ENCODE measurements at places on chromosomes 7 and 10. TPM values are rescaled to one million over a fixed set of nuclear protein-coding genes. Genes with fewer than 3 reads are reported as not detected.

- DNase-seq, result peak; percentile 85
Measured at GRCh38 chr10:61943674-61944378, 42.3 kb downstream of the ARID5B start.

DNA sequence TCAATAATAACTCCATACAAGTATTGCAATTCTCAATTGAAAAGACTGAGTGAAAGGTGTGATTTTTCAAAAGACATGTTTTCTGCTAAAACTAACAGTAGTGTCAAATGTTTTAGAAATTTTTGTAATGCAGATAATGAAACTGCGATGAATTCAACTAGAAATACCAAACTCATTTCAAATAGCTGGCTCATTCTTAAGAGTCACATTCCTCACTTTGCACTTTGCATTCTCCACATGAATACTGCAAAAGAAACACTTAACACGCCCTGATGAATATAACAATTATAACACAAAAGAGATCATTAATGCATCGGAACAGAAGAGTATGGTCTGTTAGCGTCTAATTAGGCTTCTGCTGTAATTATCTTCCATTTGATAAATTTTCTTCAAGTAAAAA is 15.5 kb upstream of the TSPAN12 start:
- DNase-seq, result no peak

GRCh38 chr7:114789161-114789560 is 132.7 kb upstream of the MDFIC start:
- DNase-seq, result peak; percentile 91

GRCh38 chr7:71384094-71384493 is 252.2 kb downstream of the GALNT17 start:
- DNase-seq, result no peak

DNA sequence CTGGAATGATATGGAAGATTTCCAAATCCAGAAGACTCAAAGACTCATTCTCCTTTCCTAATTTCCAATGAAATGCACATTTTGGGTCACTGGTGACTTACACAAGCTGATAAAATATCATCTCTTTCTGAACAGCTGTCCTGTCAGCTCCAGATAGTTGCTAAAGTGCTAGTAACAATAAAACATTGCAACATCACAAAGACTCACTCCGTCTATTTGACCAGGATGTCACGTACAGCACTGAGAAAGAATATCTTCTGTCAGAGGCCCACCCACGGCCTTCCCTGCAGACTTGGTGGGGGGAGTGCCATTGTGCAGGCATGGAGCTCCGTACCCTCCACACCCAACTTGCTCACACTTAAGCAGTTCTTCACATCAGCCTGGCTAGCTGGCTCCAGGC is 78.9 kb upstream of the EGR2 start:
- DNase-seq, result no peak

- DNase-seq, result no peak
Measured at GRCh38 chr7:128025380-128025779, 5.9 kb downstream of the LRRC4 start.

Gene OIT3
- total RNA-seq, result 0.13 TPM

Gene GOLGA7B
- 0.13 TPM for total RNA-seq

Gene NPFFR1
- total RNA-seq, result not detected

Measured in dermis microvascular lymphatic vessel endothelial cell (primary cell).